RWPE1 (cell line): ENCODE measurements at places on chromosomes 2 and 18.

DNA sequence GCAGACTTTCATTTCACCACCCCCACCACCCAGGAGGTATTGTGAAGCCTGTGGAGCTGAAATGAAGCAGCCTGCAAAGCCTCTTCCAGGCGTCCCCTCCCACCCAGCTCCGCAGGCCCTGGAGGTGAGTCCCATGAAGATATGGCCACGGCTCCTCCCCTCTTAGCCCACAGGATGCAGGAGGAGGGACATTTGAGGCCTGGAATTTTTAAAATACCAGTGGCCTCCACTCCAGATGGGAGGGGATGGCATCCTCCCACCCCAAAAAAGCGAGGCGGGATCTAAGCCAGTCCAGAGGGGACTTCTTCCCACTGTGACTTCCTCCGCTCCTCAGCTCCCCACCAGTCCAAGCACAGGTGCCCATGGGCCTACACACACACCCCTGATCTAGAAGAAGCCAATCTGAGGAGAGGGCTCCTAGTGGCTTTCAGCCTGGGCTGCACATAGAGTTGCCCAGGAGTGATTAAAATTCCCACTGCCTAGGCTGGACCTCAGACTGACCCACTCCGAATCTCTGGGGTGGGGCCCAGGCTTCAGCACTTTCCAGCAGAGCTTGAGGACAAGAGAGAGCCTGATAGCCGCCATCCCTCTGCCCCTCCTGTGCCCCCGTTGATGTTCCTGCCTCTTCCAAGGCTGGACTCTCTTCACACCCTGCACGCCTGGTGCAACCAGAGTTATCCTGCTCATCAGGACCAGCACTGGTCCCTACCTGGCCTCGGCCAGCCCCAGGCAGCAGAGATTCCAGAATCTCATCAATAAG, 206.9 kb downstream of the TNS1 start:
- no peak for DNase-seq

GRCh38 chr2:234795272-234795920, 156.4 kb upstream of the SH3BP4 start:
- no peak for DNase-seq

DNA sequence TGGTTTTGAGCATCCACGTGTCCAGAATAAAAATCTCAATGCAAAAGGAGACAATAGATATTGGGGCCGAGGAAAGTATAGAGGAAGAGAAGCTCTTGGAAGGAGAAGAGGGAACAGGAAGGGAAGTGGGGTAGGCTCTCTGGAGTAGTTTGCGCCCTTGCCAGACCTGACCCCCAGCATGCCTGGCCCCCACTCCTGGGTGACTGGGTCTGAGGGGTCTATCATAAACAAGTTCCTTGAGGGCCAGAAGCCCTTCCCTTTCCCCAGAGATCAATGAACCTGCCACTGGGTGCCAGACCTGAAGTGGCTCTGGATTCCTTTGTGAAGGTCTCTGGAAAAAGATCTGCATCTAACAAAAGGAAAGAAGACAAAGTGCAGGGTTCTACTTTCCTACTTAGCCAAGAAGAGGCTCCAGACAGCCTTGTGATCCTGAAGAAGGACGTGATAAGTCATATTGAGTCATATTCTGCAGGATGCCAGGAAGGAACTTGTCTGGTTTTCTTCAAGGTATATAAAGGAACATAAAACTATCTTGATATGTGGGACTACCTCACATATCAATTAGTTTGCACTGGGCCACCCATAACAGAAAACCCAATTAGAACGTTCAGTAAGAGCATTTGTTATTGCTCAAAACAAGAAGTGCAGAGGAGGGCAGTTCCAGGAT, 18.7 kb upstream of the ATOH8 start:
- DNase-seq, result no peak

GRCh38 chr2:229443546-229444268, 172.6 kb upstream of the PID1 start:
- no peak for DNase-seq

DNA sequence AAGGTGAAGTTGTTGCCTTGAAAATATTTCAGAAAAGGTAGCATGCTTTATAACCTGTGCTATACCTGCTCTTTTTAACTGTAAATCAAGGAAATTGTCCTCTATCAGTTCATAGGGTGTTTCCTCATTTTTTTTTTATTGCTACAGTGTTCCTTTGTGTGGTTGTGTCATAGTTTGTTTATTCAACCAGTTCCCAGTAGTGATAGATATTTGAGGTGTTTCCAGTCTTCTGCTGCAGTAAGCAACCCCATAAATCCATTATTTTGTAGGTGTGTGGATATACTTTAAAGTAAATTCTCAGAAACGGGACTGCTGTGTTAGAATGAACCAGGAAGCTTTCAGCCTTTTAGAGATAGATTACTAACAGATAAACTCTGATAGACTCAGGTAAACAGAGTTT, 39.6 kb downstream of the SEMA4F start:
- no peak for DNase-seq

- no peak for DNase-seq
Observed at GRCh38 chr2:228131833-228132232, 49.7 kb downstream of the SPHKAP start.

- no peak for DNase-seq
Observed at GRCh38 chr18:28760299-28760698, 583.4 kb upstream of the CDH2 start.
